Astrocyte of the hippocampus (primary cell): ENCODE measurements at places on chromosomes 2 and 18.

DNA sequence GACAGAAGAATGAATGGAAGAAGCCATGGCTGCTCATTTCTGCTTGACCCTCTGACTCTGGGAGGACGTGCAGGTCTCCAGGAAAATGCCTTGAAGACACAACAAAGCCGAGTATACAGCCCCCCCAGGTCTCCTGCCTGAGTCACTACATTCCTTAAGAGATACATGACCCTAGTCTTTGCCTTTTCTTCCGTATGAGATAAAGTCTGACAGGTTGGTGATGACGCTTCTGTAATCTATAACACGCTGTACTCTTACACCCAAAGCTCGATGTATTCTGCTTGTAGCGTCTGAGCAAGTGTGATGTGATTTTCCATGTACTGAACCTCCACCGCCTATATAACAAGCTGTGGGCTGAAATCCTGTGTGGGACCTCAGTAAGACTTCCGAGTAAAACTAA, 77.3 kb downstream of the KCTD1 start:
- DNase-seq: peak; percentile 31

DNA sequence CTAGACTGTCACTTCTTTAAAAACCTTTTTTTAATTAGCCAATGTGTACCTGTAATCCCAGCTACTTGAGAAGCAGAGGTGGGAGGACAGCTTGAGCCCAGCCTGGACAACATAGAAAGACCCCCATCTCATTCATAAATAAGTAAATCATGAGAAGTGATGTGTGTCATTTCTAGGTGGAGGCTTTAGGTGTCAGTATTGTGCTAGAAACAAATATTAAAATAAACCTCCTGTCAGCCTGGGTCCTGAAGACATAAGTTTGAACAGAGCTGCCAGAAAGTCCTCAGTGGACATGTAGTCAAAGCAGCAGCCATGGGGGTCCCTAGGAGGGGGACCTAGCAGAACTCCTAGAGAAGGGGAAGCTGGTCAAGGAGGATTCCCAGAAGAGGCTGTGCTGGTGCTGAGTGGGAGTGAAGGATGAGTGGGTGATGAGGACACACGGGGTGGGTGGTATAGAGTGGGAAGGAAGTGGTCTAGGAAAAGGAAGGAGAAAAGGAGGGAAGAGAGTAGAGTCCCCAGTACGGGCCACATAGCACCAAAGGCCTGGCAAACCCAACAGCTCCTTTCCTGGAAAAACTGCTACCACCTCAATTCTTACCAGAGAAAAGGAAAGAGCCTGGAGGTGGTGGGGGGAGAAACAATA, 316.6 kb upstream of the NCKAP5 start:
- peak; percentile 10 for DNase-seq

- DNase-seq: no peak
These were observed 346.5 kb upstream of the ETAA1 start for GRCh38 chr2:67050622-67051021.

DNA sequence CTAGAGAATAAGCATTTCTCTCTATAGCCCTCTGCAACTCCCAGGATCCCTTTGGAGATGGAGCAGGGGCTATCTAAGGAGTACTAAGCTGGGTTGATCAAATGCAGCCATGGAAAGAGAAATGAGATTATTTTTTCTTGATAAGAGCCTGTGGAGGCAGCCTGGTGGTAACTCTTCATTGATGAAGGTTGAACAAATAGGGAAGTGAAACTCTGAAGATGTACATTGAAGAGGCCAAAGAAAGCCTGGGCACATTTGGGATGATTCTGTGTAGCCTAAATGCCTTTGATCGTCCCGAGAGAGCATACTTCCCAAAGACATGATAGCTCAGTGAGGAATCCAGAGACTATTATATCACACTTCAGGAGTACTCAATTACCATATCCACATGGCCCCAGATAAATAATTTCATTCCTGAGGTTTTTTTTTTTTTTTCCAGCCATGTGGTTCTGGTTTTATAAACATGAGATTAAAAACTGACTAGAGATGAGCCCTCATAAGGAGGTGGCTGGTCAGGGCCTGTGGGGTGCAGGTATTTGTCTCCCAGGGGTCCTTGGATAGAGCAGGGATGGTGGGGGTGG, 192.5 kb downstream of the TPGS2 start:
- DNase-seq: no peak

GRCh38 chr2:231387904-231388724, 7.4 kb upstream of the B3GNT7 start:
- peak; percentile 88 for DNase-seq

- no peak for DNase-seq
These were observed 175.7 kb upstream of the HAAO start for GRCh38 chr2:42967959-42968674.

- DNase-seq: peak; percentile 49
These were observed 119.2 kb downstream of the ANKRD44 start for GRCh38 chr2:197191177-197191939.
